ENCODE measurements at places on chromosomes 7 and 10. TPM values are rescaled to one million over a fixed set of nuclear protein-coding genes. Genes with fewer than 3 reads are reported as not detected.

- no peak for DNase-seq
These were observed 203.4 kb upstream of the FRMD4A start for GRCh38 chr10:14534152-14534551.

GRCh38 chr10:123746061-123746460, 79.9 kb downstream of the GPR26 start:
- DNase-seq: no peak

DNA sequence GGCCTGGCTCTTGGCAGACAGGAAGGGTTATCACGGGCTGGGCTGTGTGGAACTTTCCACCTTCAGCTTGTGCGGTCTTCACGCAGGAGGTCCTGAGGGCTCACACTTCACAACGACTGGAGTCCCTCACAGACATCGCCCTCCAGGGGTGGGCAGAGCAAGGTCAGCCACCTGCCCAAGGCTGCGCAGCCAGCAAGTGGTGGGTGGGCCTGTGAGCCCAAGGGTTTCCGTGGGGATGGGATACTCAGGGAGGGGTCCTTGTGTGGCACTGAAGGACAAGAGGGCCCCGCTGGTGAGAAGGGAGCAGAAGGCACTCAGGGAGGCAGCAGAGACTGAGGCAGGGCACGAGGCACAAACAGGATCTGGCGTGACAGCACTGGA, 22.0 kb downstream of the PDIA4 start:
- peak; percentile 67 for DNase-seq

DNA sequence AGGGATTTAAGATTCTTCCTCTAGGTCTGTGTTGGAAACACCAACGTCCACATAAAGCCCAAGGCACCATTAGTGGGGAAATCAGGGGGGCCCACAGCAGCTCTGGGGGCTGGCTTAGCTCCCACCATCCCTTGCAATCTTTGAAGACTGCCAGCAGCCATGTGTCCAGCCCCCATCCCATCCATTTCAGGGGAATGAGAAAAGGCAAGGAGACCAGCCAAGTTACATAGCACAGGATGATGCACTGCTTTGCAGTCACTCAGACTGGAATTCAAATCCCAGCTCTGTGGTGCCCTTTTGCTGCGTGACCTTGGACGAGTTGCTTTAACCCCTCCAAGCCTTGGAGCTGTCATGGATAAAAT, 108.9 kb upstream of the ZMIZ1 start:
- DNase-seq: no peak

DNA sequence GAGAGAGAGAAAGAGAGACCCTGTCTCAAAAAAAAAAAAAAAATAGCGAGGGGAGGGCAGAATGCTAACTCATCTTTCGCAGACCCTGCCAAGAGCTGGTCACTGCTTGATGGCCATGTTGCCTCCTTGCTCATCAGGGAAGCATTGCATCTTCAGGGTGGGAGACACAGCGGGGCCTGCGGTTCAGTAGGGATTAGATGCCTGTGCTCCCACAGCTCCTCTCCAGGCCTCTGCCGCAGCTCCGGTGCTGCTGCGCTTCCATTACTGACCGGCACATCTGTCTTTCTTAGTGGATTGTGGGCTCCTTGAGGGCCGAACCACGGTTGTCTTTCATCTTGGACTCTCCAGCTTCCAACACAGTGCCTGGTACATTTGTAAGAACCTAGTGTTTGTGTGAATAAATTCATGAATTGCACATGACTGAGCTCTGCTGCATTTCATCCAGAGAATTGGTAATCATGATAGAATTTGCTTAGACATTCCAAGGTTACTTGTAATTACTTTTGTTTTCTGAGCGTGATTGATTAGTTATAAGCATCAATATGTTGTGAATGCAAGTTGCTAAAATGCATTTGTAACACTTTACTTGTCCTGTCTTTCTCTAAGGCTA, 16.8 kb downstream of the HK1 start:
- no peak for DNase-seq

DNA sequence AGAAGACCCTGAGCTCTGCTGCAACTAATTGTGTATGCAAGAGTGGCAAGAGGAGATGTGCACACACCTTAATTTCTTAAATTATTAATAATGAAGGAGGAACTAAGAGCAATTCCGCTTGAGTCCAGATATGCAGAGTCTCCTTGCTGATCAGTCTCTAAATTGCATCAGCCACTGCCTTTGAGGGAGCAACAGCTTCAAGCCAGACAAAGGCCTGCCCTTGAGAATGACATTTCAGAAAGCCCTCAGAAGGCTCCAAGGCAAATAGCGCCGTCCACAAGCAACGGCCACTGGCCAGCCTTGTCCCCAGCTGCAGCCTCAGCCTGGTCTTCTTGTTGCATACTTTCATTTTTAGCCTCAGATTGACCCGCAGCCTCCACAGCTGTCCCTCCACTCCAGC, 110.6 kb upstream of the RNF32 start:
- no peak for DNase-seq

DNA sequence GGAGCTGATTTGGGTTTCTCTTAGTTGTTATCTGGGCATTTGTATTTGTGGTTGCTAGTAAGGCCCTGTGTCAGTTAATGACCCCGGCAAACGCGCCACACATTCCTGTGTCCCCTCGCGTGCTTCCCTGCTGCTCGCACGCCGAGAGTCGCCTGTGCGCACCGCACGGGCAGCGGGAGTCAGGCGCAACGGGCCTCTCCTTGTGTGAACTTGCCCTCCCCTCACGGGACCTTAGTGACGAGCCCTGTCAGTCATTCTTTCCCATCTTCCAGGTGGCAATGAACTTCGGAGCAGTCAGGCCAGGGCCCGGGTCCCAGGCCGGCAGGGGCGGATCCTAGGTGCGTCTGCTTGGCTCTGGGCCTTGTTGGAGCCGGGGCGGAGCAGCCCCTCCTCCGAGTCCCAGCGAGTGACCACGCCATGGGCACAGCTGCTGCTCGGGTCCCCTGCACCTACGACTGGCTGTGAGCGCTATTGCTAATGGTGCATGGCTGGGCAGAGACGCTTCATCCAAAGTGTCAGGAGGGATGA, 12.4 kb upstream of the PRKAR1B start:
- DNase-seq: peak; percentile 71

GRCh38 chr7:128405471-128406313, 4.1 kb downstream of the IMPDH1 start:
- DNase-seq: peak; percentile 86

DNA sequence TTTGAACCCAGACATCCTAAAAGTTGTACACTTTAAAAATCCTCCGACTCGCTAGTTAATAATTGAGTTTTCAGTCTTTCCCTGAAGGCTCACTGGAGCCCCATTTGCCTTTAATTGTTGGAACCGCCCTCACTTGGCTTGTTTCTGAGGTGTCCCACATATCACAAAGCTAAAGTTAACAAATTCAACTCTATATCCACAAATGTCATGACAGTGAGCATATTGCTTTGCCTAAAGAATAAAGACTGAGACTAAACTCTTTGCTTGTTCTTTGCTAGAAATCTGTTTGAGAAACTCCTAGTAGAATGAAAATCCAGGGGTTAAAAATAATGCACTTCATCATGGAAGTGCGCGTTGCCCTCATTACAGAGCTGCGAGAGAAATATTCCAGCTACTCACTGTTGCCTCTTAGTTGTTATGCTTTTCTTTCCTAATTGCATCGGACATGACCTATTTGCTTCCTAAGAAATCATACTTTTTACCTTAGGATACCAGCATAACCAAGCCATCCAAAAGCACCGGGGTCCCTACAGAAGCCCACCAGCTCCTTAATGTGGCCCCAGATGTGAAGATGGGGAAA, 752 bp downstream of the THSD7A start:
- no peak for DNase-seq

GRCh38 chr7:14924398-14924797, 21.8 kb upstream of the DGKB start:
- DNase-seq: no peak

- no peak for DNase-seq
These were observed 13.9 kb downstream of the LSMEM1 start for GRCh38 chr7:112494656-112495055.

- DNase-seq: no peak
These were observed 3.6 kb upstream of the IFIT1 start for GRCh38 chr10:89388806-89389205.

DNA sequence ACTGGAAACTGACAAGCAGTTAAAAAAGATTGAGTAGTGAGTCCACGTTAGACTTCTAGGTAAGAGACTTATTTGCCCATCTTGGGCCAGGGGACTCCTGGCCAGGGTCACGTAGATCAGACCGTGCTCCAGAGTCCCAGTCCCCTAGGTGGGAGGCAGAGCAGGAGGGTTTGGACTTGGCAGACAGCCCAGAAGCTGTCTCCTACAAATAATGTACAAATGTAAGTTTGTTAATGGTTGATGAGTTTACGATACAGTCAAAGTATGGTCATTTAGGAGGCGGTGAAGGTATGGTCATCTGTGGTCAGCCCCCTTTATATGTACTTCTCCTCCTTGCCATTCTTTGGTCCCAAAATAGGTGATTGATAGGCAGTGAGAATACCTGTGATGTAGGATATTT, 28.2 kb downstream of the INPP5F start:
- DNase-seq: no peak

DNA sequence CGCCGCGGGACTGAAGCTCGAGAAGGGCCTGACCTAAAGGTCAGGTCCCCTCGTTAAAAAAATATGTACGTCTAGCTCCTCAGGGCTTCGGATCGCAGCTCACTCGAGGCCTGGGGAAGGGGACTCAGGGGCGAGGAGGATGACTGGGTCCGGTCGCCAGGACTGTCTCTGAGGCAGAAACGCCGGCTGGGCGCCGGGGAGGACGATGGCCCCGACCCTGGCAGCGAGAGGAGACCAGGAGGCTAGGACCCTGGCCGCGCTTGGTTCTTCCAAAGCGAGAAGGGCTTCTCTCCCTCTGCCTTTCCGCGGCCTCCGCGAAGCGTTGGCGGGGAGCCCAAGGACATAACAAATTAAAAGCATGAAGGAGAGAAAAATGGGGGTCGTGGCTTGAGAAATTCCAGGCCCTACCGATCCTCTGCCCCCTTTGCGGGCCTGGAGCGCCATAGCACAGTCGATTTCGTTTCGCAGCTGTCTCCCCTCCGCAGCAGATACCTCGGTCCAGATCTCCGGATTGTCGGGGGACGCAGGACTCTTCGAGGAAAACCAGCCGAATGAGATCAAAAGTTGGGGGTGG, 3.1 kb downstream of the NKX2-3 start:
- DNase-seq: no peak

- DNase-seq: no peak
These were observed 37.5 kb upstream of the OCM2 start for GRCh38 chr7:98027342-98028033.

DNA sequence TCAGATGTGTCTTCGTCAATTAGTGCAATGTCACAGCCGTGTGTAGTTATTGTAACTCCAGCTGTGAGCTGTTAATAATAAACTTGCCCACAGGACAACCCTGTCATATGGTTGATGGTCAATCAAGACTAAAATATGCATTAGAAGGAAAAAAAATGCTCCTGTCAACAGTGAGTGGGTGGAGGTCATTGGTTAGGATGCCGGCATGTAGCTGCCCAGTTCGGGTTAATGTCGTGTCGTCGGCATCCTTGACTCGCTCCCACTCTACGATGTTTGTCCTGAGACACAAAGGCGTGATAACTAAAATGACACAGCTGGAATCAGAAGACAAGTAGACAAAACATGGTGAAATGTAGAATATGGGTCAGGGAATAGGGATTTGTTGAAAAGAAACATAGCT, 442.8 kb upstream of the NPVF start:
- no peak for DNase-seq

- peak; percentile 87 for DNase-seq
These were observed 328 bp downstream of the ESYT2 start for GRCh38 chr7:158829021-158829341.

- no peak for DNase-seq
These were observed 48.7 kb upstream of the LOXL4 start for GRCh38 chr10:98316661-98317060.

- no peak for DNase-seq
These were observed 24.9 kb downstream of the SAMD9 start for GRCh38 chr7:93092757-93093370.

DNA sequence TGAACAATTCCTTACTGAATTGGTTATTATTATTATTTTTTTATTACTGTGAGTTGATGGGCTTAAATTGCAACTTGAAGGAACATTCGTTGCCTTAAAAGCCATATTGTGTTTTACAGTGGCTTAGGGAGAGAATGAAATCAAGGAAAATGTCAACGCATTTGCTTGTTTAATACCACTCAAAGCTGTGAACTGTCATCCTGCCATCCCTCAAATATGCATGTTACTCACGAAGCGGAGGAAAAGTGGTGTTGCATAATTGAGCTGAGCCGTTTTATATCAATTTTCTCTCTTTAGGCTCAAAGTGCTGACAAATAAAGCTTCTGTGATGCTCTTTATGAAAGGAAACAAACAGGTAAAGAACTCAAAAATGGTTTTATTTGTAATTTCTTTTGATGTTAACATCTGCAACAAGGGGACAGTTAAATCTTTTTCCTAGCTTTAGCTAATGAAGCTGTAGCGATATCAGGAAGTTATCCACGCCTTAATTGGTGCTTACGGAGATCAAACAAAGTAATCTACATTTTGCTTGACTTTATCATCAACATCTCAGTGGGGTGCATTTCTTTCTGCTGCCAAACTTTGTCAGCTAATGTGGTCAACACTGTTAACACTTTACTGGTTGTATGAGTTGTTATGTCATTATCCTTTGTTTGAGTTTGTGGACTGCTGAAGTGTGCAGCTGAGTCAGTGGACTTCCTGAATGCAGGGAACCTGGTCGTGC, 33.1 kb downstream of the GLRX3 start:
- DNase-seq: no peak

- no peak for DNase-seq
These were observed 298.7 kb downstream of the BAMBI start for GRCh38 chr10:28975891-28976531.

- no peak for DNase-seq
These were observed 272.9 kb downstream of the MAGI2 start for GRCh38 chr7:79180533-79180932.

GRCh38 chr7:82469207-82469606, 25.6 kb upstream of the CACNA2D1 start:
- no peak for DNase-seq

GRCh38 chr10:62843600-62843999, 27.4 kb upstream of the EGR2 start:
- DNase-seq: no peak

LRRD1 gene
- total RNA-seq: 0.14 TPM

NUTM2D gene
- 2.1 TPM for total RNA-seq

ZNF467 gene
- 12.0 TPM for total RNA-seq

KCNIP2 gene
- total RNA-seq: 2.7 TPM

KIF20B gene
- 3.5 TPM for total RNA-seq

DMBT1 gene
- total RNA-seq: not detected

C10orf53 gene
- total RNA-seq: not detected

APBB1IP gene
- 20.5 TPM for total RNA-seq

LFNG gene
- 15.2 TPM for total RNA-seq

SPDYE3 gene
- not detected for total RNA-seq
